ENCODE measurements at places on chromosomes 13 and 19.

- DNase-seq: no peak
These were observed 10.7 kb upstream of the EVI5L start for GRCh38 chr19:7819337-7819736.

DNA sequence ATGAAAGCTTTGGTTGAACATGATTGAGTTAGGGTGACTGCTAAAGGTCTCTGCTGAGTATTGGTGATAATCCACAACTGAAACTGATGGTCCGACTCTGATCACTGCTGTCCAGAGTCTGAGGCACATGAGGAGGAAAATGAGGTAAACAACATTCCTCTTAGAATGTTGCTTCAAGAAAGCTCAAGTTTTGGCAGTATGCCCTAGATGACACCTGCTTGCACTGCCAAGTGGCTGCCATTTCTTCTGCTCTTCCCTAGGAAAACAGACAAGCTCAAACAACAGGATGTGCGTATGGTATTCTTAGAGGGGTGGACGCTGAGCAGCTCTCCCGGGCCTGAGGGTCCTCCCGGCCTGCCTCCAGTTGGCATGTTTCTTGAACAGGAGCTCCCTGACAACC, 15.2 kb upstream of the MTIF3 start:
- DNase-seq: no peak

GRCh38 chr13:84972907-84973306, 826.3 kb downstream of the SLITRK6 start:
- DNase-seq: no peak

DNA sequence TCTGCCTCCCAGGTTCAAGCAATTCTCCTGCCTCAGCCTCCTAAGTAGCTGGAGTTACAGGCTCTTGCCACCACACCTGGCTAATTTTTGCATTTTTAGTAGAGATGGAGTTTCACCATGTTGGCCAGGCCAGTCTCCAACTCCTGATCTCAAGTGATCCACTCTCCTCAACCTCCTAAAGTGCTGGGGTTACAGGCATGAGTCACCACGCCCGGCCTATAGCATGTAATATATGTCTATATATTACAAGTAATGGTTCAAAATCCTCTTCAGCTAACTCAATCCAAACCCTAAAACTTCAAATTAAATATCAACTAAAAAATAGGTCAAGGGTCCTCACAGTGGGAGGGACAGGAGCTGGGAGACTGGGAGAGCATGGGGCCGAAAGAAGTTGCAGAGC, 28.0 kb downstream of the FPR3 start:
- DNase-seq: no peak

DNA sequence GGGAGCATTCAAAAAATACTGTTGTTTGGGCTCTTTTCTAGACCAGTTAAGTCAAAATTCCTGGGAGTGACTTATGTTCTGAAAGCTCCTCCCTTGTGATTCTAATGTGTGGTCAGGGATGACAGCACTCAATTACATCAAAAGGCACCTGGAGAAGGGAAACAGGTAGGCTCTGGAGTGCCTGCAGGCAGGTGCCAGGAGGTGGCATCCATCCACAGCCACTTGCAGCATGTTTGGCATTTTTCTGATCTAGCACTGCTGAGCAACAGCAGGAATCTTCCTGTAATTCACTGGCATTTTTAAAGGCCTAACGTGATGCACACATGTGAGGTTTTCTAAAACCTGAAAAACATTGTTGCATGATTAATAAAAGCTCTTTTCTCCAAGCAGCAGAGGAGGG, 94.6 kb downstream of the CCNA1 start:
- DNase-seq: no peak

DNA sequence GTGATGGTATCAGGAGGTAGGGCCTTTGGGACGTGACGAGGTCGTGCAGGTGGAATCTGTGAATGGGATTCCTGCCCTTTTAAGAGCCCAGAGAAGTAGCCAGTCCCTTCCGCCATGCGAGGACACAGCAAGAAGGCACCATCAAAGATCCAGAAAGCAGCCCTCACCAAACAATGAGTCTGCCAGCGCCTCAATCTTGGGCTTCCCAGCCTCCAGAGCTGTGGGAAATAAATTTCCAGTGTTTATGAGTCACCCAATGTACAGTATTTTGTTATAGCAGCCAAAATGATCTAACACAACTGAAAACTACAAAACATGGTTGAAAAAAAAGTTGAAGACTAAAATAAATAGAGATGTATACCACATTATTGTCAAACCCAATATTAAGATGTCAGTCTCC, 16.9 kb upstream of the LAMP1 start:
- no peak for DNase-seq

DNA sequence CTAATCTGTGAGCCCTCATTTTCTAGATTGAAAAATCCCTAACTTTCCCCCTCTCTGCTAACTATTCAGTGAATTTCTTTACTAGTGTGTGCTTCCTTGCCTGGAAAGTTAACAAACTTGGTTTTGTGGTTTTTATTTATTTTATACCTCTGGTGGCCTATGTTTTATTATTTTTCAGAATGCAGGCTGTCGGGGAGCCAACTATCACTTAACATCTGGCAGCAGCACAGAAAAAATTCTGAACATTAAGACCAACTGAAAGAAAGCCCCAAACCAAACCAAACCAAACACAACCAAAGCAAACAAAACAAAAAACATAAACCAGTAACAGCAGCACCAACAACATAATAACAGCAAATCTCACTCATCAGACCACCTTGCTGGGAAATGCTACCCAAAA, 109.0 kb upstream of the KL start:
- DNase-seq: no peak

DNA sequence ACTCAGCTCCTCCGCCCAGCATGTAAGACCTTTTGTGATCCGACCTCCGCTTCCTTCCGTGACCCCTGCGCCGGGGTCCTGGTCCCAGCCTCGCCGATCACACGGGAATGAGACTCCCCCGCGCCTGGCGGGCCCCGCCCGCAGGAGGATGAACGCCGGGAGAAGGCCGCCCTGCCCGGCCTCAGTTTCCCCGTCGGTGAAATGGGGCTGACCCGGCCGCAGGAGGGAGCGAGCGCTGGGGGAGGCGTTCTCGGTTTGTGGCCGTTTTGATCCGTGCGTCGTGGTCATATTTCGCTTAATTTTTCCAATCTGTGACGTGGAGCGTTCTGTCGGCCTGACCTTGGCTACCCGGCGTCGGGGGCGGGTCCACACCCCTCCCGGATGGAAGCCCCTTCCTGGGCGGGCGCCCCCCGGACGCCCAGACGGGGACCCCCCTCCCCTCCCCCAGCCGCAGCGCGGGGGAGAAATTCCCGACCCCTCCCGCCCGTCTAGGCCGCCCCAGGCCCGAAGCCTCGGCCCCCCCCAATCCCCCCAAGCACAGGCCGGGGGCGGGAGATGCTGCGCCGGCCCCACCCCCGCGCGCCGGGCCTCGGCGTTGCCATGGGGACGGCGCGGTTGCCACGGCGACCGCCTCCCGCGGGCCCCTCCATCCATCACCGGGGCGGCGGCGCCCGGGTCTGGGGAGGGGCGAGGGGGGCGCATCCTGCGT, 11.1 kb downstream of the PALM start:
- DNase-seq: no peak

DNA sequence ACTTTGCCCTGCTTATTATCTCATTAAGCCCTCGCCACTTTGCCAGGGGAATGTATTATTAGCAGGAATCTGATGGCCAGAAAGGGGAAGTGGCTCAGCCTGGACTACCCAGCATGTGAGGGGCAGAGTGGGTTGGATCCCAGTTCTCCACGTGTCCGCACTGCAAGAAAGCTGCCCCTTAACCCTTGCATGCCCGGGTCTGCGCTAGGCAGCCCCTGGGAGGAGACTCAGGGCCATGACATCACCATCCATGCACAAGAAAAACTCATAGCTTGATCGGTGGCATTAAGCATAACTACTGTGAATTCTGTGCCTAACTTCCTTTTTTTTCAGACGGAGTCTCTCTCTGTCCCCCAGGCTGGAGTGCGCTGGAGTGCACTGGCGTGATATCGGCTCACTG, 8.9 kb downstream of the CACNG8 start:
- no peak for DNase-seq

DNA sequence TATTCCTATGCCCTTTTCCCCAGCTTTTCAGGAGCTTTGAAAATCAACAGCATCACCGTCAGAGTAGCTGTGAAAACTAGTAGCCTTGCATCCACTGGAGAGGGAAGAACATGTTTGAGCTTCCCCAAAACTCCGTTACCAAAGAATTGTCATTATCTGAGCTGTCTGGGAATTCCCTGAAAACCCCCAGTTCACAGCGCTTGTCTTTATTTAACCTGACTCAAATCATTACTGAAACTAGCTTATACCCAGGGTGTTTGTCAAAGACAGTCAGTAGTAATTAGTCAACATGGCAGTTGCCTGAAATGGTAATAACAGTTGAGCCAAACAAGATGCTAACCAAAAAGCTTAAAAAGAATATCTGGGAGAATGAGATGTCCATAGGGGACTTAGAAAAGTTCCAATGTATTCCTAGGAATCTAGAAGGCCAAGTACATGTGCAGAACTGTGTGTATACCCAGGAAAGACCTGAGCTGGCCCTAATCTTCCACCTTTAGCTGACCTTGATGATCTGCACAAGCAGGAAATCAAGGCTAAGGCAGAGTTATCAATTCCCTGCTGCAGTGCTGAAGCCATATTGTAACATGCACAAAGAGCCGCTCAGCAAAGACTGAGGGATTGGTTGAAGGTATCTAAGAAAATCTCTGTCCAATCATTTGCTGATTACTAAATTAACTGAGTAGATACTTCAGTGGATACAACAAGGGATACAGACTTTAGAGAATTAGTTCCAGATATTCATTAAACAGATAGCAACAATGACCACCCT, 130.8 kb downstream of the KL start:
- no peak for DNase-seq

DNA sequence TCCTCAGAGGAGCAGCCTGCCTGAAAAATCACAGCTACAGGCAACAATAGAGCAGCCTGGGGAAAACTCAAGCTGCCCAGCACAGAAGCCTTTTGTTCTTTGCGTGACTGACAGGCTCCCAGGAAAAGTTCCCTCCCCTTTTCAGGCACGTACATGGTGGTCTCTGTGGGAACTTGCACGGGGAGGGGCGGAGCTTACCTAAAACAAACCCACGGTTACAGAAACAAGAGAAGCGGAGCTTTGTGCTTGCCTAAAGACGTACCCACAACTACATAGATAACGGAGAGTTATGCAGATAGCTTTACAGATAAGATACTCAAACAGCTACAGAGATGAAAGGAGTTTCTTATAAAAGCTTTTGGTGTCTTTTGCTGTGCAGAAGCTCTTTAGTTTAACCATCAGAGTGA, 11.4 kb downstream of the ETFB start:
- DNase-seq: no peak

DNA sequence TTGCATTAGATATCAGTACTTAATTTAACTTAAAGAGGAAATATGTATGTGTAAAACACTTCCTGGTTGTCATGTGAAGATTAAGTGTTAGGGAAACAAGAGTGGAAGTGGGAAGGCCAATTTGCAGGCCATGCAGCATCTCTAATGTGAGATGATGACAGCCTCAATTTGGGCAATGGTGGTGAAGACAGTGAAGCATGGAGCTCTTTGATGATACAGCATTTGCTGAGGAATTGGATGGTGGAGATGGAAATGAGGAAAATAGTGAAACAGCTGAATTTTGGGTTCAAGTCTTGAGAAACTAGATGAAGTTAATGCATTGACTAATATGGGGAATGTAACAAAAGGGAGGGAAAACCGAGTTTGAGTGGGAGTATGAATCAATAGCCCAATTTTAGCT, 231.7 kb upstream of the MIR17HG start:
- no peak for DNase-seq

DNA sequence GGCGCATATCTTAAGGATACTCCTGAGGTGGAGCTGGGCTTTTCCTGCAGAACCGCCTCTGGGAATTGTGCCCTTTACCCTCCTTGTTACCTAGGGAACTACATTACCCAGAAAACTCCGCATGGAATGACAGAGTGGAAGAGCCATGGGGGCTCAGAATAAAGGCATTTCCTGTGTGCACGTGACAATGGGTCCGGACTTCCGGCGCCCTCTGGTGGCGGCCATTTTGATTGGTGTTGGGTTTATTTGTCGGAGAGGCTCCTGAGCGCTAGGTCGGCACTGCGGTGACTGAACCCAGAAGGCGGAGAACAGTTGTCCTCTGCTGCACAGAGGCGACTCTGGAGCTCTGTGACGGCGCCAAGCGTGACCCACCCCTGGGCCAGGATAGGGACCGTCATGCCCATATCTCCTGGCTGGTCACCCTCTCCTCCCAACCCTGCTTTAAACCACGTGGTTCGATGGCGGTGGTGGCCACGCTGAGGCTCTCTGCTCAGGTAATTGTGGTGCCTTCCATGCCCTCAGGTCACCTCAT, at the start of gene ZNF587B:
Gene ZNF587B, plus strand, starts transcription at position 229 of the 532 bp plus-strand sequence. Its CDS starts 230 bp downstream, at position 459.
- peak; percentile 47 for DNase-seq

- DNase-seq: no peak
These were observed 20.3 kb upstream of the GGACT start for GRCh38 chr13:100608906-100609305.

DNA sequence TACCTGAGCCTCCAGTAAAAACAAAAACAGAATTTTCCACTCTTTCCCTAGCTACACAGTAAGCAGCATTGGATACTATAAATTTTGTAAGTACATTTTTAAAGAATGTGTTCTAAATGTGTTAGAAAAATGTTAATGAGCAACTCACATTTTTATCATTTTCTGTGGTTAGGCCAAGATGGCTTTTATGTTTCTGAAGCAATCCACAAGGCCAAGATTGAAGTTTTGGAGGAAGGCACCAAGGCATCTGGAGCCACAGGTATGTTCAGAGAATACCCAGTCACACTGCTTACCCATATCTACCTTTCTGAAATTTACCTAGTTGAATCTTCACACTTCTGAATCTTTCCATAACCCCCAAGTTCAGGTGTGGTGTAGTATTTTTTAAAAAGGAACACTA, 21.6 kb downstream of the SERPINE3 start:
- no peak for DNase-seq

DNA sequence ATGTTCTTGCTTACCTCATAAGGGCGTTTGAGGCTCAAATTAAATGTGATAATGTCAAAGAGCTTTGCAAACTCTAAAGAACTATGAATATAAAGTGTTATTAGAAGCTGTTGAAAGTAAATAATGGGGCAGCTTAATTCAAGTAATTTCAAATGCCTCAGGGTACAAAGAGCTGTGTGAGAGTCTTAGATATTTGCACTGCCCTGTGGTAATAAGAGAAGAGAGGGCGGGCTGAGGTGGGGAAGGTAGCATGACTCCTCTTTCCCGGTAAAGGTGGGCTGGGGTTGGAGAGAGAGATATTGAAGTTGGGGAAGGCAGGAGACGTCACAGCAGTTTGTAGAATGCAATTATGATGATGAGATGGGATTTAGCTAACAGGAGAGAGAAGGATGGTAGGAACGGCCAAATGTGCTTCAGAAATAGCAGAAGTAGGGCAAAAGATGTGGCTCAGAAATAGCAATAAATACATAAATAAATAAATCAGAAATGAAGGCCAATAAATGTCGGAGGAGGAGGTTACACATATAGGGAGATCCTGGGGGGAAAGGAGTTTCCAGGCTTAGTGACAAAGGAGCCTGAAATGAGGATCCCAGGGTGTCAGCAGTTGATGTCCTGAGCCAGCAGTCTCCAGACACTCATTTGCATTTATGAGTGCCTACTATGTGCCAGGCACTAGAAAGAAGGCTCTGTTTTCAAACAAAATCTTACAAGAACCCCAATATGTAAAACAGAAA, 35.7 kb upstream of the RCBTB2 start:
- no peak for DNase-seq

GRCh38 chr13:43268632-43269031, 245.2 kb downstream of the DNAJC15 start:
- no peak for DNase-seq
